Inflammatory macrophage treated with lipopolysaccharide for 4 hours (primary cell): ENCODE measurements at places on chromosomes 16 and 17.
A peak's percentile ranks its signal among the peaks of the same experiment; 100 is the strongest.

DNA sequence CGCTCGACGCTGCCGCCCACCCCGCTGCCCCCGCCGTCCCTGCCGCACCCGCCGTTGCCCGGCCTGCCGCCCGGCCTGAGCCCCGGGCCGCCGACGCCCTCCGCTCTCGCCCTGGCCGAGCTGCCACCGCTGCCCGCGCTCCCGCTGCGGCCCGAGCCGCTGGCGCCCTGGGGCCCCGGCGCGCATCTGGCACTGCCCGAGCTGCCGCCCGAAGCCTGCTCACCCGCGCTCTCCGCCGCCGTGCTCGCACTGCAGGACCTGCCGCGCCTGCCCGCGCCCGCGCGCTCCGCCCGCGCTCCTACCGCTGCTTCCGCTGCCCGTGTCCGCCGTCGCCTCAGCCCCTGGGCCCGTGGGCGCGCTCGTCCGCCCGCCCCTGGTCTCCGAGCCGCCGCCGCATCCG, 8.4 kb upstream of the CLDN9 start:
- peak; percentile 9 for DNase-seq

DNA sequence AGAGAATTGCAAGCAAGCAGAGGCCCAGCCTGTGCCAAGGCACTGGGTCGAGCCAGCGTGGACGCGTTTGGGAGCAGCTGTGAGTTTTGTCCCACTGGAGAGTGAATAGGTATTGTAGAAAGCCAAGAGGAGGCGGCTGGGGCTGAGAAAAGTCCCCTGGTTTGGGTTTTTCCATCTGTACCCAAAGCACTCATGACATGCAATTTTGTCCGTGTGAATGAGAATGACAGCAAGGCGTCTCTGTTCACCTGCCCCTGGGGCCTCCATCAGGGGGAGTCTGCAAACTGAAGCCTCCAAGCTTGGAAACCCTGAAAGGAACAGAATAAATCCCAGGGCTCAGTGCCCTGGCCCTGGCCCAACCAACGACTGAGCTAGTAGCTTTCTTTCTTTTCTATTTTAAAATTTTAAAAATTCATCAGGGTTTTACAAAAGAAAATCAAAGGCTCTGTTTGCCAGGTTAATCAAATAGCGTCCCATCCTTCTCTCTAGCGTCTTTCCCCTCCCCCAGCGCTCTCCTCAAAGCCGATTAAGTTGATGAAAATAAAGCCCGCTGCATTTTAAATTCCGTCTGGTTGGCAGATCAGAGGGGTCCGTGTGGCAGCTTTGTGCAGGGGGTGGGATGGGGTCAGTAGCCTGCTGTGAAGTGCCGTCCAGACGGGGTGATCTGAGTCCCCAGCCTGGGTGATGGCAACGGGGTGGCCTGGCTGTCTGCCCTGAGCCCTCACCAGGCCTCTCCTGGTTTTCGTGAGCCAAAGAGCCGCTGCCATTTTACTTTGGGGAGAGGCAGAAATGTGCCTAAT, 171.0 kb downstream of the KATNIP start:
- no peak for DNase-seq

GRCh38 chr16:55480228-55480655, 1.2 kb downstream of the MMP2 start:
- DNase-seq: no peak

DNA sequence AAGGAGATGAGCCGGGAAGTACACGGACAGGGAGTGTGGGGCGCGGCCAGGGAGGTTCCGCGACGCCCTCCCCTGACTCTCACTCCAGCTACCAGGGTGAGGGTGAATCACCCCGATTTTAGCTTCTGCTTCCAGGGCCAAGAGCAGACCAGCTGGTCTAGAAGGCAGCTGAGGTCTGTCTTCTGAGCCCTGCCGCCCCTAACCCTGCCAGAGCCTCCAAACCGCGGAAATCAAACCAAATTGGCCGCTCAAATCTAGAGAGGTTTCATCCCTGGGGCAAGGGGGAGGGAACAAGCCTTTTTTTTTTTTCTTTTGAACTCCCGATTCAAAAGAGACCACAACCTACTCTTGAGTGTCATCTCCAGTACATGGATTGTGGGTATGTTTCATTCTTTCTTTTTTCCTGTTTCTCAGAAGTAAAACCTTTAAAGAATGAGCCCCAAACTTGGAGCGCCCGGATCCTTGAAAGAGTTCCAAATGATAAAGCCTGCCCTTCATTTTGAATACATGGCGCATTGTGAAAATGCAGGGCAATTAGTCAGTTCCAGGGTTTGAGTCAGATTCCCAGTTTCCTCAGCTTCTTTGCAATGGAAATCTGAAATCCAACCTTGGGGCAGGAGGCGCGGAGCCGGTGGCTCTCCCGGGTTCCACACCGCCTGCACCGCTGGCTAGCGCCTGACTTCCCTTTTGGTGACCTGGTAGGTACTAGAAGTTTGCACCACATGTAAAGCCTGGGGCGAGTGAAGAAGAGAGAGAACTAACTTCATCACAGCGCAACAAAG, 16.5 kb upstream of the ZFHX3 start:
- DNase-seq: peak; percentile 66

GRCh38 chr16:17331071-17331607, 139.6 kb downstream of the XYLT1 start:
- no peak for DNase-seq

DNA sequence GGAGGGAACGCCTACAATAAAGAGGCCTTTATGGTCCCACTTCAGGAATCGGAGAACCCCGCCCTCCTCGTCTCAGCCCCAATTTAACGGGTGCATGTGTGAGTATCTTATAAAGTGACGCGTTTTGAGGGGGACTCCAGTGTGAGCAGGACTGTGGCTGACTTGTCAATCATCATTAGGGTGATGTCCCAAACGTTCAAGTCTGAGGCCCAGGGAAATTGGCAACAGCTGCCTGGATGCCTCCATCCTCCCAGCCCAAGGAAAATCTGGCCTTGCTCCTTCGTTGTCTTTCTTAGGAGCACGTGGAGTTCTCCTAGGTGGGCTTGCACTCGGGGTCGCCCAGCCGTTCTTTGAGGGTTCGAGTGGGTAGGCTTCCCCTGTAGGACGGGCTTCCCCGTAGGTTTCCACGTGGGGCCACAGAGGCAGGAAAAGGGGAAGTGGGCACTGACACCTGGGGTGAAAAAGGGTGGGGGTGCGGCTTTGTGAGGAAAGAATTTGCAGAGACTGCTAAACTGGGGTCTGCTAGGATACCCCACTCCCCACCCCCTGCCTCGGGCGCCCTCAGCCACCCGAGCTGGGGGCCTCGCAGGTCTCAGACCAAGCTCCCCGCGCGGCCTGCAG, 561 bp upstream of the HERPUD1 start:
- no peak for DNase-seq

- DNase-seq: no peak
Observed at GRCh38 chr17:3952186-3952585, 12.1 kb downstream of the ATP2A3 start.

GRCh38 chr17:80891397-80892018, 100.1 kb upstream of the CHMP6 start:
- peak; percentile 95 for DNase-seq

DNA sequence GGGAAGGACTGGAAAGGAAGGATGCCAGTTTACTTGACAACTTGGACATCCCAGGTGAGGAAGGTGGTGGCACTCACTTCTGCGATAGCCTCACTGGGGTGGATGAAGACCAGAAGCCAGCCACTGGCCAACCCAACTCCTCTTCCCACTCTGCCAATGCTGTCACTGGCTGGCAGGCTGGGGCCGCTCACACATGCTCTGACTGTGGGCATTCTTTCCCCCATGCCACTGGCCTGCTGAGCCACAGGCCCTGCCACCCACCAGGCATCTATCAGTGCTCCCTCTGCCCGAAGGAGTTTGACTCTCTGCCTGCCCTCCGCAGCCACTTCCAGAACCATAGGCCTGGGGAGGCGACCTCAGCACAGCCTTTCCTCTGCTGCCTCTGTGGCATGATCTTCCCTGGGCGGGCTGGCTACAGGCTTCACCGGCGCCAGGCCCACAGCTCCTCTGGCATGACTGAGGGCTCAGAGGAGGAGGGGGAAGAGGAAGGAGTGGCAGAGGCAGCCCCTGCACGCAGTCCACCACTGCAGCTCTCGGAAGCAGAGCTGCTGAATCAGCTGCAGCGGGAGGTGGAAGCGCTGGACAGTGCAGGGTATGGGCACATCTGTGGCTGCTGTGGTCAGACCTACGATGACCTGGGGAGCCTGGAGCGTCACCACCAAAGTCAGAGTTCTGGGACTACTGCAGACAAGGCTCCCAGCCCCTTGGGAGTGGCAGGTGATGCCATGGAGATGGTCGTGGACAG, 4.5 kb downstream of the ZNF646 start:
- DNase-seq: no peak

GRCh38 chr16:67518676-67519075, 10.0 kb upstream of the RIPOR1 start:
- DNase-seq: no peak

GRCh38 chr17:74082886-74083285, 120.6 kb upstream of the RPL38 start:
- DNase-seq: no peak

DNA sequence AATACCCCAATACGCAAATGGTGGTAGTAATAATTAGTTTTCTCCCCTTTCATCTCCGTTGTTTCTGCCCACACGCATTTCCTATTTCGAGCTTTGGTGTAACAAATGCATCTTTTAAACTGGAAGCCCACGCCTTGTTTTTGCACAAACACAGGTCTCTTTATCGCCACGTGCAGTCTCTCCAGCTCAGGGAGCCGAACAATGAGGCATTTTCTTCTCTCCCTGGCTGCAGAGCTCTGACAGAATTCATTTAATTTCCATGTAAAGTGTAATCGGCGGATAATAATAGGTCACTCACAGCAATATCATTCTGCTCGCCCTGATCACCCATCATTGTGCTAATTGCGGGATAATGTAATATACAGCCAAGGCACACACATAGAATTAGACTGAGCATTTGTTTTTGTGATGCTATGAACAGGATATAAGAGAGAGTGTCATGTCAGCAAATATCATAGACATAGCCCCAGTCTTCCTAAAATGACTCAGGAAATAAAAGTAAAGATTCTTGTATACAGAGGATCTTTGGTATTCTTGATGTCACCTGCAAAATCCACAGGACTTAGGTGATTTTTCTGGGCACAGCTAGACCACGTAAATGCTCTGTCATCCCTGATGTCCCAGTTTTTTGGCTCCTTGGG, 452.6 kb upstream of the CDH11 start:
- no peak for DNase-seq
